ENCODE measurements at places on chromosomes 11 and 22. TPM values are rescaled to one million over a fixed set of nuclear protein-coding genes. Genes with fewer than 3 reads are reported as not detected.

Gene ALKBH3
- 36.5 TPM for total RNA-seq

Gene FXYD2
- total RNA-seq = not detected

Gene POU2AF2
- not detected for total RNA-seq

Gene OR52A1
- total RNA-seq = not detected

Gene FOLR3
- total RNA-seq = 0.14 TPM

Gene NRXN2
- total RNA-seq = 0.57 TPM

Gene BRSK2
- 0.14 TPM for total RNA-seq

Gene GAL3ST1
- total RNA-seq = 0.18 TPM

Gene OR10A6
- total RNA-seq = not detected

Gene CTNND1
- total RNA-seq = 86.3 TPM

Gene SYCE3
- 0.37 TPM for total RNA-seq

Gene CST6
- not detected for total RNA-seq

Gene KRTAP5-2
- not detected for total RNA-seq

Gene ZC3H12C
- total RNA-seq = 15.1 TPM

Gene GGT1
- 4.3 TPM for total RNA-seq

Gene CCDC116
- 0.18 TPM for total RNA-seq

Gene UBQLN3
- under 0.01 TPM for total RNA-seq

Gene GLYATL2
- 0.71 TPM for total RNA-seq

Gene ST3GAL4
- 21.2 TPM for total RNA-seq

Gene SLC35F2
- 8.0 TPM for total RNA-seq

Gene RIMBP3C
- total RNA-seq = 0.14 TPM

Gene PYGM
- total RNA-seq = 3.1 TPM
